CD4-positive, CD25-positive, alpha-beta regulatory T cell (primary cell): ENCODE measurements at places on chromosomes 1 and 21.

GRCh38 chr1:45802343-45803298 lies 791 bp upstream of the MAST2 start:
- peak; percentile 5 for DNase-seq

DNA sequence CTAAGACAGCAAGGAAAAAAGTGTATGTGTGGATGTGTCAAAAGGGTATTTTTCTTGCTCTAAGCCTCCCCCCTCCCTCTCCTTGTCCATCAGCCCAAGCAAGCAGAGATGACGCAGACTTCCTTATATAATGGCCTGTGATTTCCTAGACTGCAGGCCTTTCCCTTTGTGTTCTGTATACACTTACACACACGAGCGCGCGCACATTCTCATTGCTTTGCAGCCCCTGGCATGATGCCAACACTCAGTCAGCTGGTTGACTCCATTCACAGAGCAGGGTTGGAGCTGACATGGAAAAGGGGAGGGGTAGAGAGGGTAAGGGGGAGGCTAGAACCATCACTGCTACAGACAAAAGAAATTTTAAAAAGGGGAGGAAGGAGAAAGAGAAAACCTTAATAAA lies 41.8 kb downstream of the GATAD2B start:
- no peak for DNase-seq

- no peak for DNase-seq
These were observed 667.3 kb downstream of the PTPRU start for GRCh38 chr1:29903548-29904166.

DNA sequence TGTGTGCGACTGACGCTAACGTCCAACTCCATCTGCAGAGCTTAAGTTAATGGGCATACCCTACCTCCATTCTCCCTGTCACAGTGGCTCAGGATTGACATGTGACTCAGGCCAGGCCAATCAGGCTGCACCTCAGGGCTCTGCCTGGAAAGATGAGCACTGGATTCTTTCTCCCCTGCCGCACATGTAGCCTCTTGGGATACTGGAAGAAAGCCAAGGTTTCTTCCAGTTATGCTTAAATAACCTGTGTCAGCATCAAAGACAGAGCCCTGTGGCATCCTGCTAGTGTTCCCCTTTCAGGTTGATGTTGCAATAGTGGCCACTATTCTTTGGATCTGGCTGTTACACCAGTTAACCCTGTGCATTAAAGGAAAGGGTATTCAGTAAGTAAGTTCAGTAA lies 55.0 kb upstream of the SYT6 start:
- DNase-seq = no peak

GRCh38 chr1:31382379-31382989 lies 9.6 kb upstream of the FABP3 start:
- no peak for DNase-seq

DNA sequence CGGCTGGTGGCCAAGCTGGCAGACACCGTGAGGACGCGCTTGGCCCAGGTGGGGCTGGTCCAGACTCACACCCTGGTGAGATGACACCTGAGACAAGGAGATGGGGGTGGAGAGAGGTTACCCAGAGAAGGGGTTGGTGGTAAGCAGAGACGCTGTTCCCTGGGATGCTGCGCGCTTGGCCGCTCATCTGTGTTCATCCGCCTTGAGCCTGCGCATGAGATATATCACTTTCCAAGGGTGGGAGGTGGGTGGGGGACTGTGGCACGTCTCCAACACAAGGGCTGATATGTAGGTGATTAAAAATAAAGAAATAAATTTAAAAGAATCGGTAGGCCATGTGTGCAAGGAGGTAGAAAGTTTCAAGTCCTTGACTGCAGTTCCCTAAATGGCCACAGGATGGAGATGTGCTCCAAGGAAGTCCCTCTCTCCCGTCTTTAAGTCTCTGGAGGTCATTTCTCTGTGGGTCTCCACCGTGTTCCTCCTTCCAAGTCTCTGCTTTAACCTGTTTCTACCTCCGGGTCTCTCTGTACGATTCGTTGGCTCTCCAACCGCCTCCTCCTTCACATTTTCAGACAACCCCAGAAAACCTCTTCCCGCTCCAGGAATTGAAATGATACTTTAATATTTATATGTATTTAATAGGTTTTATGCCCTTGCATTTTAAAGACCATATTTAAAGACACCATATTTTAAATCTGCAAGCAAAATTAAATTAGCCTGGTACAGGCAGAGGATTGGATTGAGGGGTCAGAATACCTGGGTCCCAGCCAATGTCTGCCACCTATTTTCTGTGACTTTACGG lies 4.5 kb downstream of the TTC24 start:
- peak; percentile 61 for DNase-seq

- DNase-seq = no peak
These were observed 64.8 kb upstream of the TENT5C start for GRCh38 chr1:117541003-117541402.
